BE2C (cell line): ENCODE measurements at places on chromosomes 4 and X.
A peak's percentile ranks its signal among the peaks of the same experiment; 100 is the strongest.

DNA sequence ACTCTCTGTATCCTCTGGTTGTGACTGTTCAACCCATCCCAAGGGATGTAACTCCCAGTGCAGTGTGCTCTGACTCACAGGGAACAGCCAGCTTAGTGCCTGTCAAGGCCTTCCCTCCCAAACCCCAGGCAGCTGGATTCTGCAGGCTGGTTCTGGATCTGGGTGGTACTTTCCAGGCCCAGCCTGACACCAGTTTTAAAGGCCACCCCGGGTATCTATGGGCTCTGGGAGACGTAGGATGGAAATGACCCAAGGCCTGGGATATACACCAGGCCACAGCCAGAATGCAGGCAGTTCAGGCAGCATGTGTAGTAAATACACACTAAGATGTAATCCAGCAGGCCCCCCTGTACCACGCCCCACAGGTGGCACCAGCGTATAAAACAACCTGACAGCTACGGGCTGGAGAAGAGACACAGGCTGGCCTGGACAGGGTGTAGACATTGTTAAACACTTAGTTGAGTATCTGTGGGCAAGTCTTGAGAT, 64.2 kb downstream of the SPINK2 start:
- no peak for DNase-seq

DNA sequence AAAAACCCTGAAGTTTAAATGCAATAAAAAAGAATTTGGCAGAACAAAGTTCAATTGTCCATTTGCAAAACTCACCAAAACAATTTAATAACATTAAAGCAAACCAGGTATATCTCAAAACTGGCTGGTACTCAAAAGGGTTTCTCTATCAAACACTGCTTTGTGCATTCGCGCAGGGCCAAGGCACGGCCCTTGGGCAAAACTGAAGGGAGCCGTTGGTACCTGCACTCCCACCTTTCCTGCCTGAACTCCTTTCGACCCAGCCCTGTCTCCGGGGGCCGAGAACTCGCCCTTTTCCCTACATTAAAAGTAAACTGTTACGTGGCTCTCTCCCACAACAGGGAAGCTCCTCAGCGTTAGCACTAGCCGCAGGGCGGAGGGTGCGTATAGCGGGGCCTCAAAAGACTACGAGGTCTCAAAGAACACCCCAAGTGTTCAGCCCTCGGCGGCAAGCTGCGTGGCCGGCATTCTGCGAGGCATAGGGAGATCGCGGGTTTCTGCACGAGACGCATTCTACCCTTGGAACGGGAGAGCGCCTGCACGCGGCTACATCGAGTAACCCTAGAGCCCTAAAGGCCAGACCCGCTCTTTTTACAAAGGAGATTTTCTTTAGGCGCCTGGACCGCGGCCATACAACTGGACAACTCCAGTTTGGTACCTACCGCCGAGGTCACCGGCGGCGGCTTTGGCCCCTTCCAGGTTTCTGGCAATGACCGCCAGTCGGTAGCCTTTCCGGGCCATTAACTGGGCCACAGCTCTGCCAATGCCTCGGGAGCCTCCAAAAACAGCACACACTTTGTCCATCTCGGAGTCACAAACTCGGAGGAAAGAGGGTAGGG, 550 bp downstream of the CBR4 start:
- DNase-seq: peak; percentile 73

DNA sequence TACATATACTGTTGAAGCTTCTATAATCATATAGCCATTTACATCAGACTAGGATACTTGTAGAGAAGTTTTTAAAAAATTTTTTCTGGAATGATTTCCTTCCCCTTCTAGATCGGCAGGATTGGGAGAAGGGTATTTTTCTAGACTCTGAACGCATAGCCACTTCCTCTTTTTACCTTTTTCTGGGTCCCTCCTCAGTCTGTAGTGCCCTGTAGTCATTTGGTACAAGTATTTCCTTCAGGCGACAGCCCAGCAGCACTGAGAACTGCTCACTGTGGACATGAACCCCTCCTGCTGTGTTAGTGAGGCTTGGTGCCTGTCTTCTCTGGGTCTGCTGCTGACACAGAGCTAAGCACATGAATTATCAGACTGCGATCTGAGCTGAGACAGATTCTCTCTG, 255.4 kb downstream of the ARHGAP10 start:
- no peak for DNase-seq

- no peak for DNase-seq
These were observed 410.4 kb upstream of the TRAM1L1 start for GRCh38 chr4:117495802-117496201.

DNA sequence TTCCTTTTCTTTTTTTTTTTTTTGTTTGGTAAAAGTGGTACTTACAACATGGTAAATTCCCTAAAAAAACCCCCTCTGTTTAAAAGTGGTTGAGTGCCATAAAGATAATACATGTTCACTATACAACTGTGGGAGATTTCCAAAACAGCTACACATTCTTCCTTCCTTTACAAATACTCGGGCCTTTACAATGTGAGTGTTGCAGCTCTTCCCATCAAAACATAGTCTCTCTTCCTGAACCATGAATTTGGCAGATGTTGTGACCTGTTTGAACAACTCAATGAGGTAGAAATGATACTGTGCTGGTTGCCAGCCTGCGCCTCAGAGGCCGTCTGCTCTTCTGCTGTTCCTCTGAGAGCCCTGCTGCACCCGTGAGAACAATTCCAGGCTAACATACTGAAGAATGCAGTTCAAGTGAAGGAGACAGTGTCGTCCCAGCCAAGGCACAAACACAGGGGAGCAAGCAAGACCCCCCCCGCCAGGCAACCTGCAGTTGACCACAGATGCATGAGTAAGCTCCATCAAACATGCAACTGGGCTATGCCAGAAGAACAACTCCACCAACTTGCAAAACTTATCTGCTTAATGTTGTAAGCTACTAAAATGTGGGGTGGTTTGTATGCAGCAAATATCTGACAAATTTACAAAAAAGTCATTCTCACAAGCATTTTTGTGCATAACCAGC, 645.0 kb downstream of the PCDH7 start:
- DNase-seq: no peak

DNA sequence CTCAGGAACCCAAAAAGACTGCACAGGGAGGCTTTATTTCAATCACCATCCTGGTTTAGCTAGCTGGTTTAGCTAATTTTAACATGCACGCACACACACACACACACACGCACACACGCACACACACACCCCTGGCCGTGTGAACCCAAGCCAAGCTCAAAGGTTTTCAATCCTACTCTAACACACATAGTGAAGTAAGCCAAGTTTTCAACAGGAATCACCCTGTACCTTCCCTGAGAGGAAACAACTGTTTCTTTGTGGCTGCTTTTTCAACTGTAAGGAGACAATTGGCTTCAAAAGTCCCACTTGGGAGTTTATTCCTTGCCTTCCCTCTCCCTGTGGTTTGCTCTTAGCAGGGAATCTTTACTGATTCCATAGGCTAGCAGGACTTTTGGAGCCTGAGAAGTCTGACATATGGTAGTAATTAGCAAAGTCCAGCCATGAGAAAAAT, 98.9 kb upstream of the BMP3 start:
- no peak for DNase-seq

DNA sequence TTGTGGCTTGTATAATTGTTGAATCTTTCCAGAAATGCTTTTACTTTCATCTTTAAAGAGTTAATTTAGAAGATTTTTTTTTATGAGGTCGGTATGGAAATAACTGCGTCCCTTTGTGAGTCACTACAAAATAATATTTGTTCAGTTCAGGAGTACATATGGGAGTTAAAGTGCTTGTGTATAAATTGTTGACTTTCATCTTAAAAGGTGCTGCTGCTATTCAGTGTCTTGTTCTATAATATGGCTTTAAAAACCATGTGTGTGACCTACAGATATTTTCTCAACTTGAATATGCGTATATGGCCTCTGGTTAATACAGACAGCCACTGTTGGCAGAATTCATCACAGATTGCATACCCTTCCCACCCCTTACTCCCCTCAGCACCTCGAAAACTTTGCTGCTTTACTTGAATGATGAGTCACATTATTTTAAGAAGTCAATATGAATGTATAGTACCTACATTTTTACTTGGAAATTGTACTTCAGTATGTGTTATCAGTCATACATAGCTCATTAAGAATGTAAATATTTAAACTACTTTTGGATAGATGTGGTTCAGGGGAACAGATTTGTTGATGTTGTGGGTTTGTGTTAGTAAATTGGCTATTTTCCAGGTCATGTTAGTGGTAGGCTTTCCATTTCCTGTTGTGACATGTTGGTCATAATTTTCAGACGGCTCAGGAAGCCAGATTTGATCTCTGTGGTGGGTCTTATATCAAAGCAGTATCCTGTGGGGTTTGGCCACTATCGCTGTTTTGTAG, 1.5 kb downstream of the CLCN3 start:
- no peak for DNase-seq

GRCh38 chr4:151304226-151304625, 21.2 kb downstream of the SH3D19 start:
- DNase-seq: no peak

DNA sequence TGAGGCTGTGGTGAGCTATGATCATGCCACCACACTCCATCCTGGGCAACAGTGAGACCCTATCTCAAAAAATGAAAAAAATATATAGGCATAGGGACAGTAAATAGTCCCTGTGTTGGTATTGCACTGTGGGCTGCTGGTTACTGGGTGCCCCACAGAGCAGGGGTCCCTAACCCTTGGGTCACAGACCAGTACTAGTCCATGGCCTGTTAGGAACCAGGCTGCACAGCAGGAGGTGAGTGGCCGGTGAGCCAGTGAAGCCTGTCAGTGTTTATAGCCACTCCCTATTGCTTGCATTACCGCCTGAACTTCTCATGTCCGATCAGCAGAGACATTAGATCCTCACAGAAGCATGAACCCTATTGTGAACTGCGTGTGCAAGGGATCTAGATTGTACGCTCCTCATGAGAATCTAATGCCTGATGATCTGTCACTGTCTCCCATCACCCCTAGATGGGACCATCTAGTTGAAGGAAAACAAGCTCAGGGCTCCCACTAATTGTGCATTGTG, 106.5 kb downstream of the TNIP2 start:
- no peak for DNase-seq

DNA sequence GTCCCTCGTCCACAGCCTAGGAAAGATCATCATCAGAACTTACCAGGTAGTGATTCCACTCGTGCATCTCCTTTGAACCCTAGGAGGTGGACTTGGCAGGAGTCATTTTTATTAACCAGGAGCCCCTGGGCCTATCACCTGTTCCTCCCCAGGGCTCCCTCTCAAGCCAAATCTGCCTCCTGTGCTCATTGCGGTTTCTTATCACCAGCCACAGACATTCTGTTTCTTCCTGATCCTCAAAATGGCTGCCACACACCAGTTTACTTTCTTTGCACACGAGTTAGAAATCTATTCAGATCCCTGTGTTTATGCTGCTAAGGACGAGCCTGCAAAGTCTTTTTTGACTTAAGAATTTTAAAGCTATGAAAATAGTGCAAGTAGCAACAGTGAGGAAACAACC, 354.5 kb upstream of the BOD1L1 start:
- no peak for DNase-seq

DNA sequence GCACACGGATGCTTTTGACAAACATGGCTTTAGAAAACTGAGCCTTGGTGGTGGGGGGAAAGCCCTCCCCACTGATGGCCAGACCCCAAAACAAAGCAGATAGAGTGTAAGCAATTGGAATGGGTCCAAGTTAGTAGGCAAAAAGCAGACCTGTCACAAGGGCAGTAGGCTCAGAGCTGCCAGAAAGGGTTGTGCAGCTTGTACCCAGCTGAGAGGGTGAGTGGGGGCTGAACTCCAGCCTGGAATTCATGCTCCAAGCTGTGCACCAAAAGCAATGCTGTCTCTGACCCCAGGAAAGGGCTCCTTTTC, 101.1 kb upstream of the TEX13D start:
- no peak for DNase-seq

GRCh38 chr4:146273204-146273901, 59.0 kb downstream of the REELD1 start:
- no peak for DNase-seq

- DNase-seq: no peak
These were observed 304.7 kb upstream of the GATB start for GRCh38 chr4:152065545-152065944.

DNA sequence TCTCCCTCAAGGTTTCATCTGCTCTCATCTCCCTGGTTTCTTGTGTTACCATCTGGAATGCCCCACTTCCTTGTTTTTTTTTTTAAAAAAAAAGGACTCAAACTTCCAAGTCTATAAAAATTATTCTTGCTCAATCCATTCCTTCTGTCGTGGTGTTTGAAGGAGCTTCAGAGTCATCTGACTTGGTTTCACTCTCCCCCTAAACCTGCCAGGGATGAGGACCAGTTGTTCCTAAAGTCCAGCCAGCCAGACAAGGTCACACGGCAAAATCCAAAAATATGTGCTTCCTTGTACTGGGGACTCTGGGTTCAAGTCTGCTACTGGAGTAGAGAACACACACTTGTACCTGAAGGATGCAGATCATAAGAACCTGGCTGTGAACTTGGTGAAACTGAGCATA, 84.5 kb upstream of the GPM6B start:
- no peak for DNase-seq

- DNase-seq: no peak
These were observed 454.0 kb upstream of the KLHL4 start for GRCh38 chrX:87063642-87064041.

DNA sequence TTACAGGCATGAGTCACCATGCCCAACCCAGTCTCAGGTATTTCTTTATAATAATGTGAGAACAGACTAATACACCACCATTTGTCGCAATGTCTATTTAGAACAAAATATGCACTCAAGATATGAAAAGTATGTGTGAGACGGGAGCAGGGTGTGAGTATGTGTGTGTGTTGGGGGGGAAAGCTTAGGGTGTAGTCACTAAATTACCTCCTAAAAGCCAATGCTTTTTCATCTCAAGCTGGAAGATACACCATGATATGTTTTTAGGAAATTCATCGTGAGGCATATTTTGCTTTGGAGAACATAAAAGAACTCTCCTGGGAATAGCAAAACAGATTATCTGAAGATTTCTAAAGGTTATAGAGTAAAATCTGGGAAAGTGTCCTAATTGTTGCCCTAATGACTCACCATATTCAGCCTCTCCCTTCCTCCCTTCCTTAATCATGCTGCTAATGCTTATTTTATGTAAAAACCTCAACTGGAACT, 262.7 kb downstream of the PDHA2 start:
- DNase-seq: no peak

- no peak for DNase-seq
These were observed 176.0 kb downstream of the COX18 start for GRCh38 chr4:72893354-72894066.

DNA sequence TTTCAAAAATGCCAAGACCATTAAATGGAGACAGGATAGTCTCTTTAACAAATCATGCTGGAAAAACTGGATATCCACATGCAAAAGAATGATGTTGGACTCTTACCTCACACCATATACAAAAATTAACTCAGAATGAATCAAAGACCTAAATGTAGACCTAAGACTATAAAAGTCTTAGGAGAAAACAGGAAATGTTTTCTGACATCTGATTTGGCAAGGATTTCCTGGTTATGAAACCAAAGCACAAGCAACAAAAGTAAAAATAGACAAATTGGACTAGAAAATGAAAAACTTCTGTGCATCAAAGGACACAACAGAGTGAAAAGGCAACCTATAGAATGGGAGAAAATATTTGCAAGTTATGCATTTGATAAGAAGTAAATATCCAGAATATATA, 37.6 kb downstream of the ARFIP1 start:
- DNase-seq: no peak
